ENCODE measurements at places on chromosomes 2 and 18.

- no peak for DNase-seq
Observed at GRCh38 chr18:48917579-48918517, 32.9 kb downstream of the SMAD7 start.

DNA sequence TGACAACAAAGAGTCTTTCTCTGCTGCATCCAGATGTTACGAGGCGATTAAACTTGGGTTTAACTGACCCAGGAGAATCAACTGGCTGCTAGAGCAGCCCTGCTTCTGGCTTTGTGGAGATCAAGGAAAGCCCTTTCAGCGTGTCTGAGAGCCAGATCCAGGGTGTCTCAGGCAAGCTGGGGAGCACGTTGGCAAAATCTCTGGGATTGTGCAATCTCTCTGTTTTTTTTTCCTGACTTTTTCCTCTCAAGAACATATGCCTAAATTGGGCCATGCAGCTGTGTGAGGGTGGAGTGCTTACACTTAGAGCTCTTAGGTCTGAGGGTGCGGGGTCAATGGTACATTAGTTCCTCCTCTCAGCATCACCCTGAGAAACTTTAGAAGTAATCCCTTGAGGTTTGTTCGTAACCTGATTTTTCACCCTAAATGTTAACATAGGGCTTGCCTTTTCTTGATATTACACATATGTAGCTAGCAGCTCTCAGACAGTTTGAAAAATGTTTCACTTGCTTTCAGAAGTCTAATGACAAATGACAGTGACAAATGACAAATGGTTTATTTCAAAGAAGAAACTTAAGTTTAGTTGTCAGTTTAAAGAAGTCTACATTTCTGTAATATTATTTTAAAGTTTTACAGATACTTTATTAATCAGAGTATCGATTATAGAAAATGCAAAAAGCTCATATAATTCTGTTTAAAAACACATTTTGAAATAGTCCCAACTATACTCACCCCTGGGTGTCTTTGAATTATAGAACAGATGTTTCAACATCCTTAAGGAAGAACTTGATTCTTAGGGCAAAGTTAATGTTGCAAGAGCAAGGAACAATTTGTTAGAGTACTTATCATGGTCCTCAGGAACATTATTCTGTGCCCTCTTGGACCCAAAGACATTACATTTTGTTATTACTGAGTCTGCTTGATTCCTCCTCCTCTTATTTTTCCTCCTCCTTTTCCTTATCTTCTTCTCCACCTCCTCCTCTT lies 38.4 kb upstream of the ZSWIM2 start:
- no peak for DNase-seq

DNA sequence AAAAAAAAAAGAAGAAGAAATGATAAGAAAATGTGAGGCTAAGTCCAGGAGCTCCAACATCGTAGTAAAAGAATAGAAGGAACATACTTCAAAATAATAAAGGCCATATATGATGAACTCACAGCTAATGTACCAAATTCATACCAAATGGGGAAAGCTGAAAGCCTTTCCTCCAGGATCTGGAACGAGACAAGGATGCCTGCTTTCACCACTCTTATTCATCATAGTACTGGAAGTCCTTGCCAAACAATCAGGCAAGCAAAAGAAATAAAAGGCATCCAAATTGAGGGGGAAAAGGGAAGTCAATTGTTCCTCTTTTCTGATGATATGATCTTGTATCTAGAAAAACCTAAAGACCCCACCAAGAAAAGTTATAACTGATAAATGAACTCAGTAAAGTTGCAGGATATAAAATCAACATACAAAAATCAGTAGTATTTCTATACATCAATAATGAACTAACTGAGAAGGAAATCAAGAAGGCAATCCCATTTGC lies 170.6 kb downstream of the METTL4 start:
- DNase-seq, result no peak

GRCh38 chr18:495017-495416 lies 5.5 kb downstream of the COLEC12 start:
- no peak for DNase-seq

GRCh38 chr2:65654496-65654895 lies 222.1 kb upstream of the SPRED2 start:
- DNase-seq, result no peak

DNA sequence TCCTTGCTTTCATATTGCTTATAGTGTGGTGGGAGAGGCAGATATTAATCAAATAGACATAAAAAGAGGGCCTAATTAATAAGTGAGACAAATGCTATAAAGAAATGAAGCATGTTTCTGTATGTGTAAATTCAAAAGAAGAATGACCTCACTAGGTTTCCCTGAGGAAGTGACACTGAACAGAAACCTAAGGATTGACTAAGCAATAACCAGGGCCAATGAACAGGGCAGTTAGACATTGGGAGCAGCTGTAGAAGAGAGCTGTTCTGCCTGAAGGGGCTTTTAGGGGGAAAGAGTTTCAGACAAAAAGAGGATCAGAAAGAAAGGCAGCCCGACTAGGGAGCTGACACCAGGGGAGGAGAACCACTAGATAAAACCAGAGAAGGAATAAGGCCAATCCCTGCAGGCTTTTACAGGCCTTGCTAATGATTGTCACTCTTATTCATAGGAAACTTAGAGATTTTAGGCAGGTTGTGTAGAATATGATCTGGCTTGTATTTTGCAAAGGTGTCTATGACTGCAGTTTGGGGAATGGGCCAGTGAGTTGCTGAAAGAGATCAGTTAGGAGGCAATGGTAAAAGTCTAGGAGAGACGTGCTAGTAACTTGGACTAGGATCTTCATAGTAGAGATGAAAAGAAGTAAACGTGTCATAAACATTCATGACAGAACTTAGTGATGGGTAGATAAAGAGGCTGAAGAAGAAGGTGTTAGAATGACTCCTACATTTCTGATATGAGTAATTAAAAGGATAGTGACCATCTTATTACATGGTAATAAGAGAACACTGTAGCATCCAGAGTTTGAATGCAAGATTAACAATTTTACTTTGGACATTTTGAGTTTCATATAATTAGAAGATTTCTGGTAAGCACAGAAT lies 26.8 kb upstream of the NABP1 start:
- DNase-seq, result no peak

DNA sequence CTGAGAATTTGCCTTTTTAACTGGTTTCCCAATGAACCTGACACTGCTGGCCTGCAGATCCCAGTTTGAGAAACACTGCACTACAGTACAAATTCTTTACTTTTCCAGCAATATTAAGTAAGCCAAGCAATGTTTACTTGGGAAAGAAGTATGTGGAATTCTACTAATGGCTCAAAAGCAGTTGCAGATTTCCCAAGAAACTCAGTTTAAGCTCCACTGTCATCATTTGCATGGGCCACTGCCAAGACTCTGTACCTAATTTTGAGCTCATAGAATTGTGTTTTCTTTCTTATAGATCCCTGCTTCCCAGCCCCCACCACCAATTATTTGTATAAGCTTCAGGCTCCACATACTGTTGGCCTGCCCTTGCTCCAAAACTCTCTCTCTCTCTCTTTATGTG lies 676.1 kb downstream of the RNF144A start:
- no peak for DNase-seq

GRCh38 chr18:13416848-13417247 lies 198.3 kb downstream of the LDLRAD4 start:
- DNase-seq, result no peak

DNA sequence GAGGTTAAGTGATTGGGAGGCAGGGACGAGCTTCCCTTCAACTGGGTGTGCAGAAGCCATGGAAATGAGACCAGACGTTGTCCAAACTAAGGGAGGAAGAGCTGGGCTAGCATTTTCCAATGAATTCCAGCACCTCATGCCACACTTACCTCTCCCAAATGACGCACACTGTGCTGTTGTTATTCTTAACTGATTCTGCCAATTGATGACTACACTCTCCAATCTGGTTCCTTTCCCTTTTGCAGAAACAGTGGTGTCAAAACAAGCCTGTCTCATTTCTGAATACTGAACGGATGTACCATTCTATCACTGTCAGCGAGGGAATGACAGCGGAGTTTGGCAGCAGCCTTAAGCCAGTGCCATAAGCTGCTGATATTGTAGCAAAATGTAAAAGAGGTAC lies 380.5 kb upstream of the HNRNPA3 start:
- no peak for DNase-seq

DNA sequence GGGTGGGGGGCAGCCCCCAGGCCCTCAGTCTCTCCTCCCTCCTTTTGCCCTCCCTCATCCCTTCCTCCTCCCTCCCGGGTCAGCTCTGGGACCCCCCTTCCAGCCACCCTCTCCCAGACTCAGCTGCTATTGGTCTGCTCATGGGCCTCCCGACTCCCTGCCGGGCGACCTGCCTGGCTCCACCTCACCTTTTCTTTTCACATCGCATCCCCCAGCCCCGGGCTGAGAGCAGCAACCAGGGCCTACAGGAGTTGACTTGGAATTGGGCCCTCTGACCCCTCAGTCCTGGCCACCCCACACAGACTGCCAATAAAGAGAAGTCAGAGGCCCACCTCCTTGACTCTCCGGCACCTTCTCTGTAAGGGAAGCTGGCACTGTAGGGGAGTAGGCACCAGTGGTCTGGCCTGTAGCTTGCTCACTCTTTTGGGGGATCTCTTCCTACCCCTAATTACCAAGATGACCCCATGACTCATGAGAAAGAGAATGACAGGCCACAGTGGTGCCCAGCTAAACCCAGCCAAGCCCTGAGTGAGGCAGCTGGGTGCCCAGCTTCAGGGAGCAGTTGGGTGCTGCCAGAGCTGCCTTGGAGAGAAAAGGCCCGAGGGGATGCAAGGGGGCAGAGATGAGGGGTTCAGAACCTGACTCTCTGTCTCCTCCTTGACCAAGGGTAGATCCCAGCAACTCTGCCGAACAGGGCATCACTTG lies 2.0 kb upstream of the ECEL1 start:
- no peak for DNase-seq

- DNase-seq, result no peak
Observed at GRCh38 chr2:226888971-226889370, 53.1 kb downstream of the RHBDD1 start.

GRCh38 chr18:49839012-49839411 lies 25.7 kb upstream of the ACAA2 start:
- no peak for DNase-seq

GRCh38 chr2:74845217-74845751 lies 11.4 kb downstream of the HK2 start:
- no peak for DNase-seq

DNA sequence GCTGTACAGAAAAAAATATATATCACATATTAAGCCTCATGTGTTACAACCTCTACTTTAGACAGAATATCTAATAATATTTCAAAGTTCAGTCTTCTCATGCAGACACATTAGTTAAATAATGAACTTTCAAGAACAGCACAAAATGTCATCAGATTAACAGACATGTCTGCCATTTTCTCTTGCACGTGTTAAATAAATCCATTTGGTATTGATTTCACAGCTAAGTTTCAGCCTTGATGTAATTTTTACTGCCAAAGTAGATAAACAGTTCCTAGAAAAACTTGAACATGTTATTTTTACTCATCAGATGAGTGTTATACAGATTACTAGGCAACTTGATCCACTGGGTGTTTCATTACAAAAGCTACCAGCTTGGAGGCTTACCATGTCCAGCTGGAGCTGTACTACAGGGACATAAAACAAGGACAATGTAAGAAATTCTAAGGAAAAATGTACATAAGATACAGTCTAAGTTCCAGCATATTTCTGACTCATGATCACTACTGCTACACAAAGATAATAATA lies 290.7 kb upstream of the DDX18 start:
- DNase-seq, result no peak

DNA sequence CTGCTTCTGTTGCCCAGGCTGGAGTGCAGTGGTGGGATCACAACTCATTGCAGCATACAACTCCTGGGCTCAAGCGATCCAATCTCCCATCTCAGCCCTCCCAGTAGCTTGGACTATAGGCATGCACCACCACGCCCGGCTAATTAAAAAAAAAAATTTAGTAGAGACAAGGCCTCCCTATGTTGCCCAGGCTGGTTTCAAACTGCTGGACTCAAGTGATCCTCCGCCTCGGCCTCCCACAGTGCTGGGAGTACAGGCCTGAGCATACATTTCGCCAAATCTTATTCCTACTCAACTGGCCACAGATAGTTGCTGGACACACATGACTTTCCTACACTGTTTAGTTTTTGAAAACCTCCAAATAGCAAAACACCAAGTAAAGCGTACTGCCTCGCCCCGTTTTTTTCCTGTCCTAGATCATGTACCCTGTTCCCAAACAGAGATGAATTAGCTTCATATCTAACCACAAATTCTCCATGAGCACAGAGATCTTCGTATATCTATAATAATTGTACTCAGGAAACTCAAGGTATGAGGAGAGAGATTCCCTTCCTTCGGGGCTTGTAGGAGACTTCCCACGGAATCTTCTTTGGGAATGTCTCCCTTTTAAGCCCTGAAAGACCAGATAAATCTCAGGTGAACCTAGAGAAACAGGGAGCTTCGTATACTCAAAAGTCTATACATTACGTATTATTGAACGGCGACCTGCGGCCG lies 598 bp upstream of the C2orf69 start:
- no peak for DNase-seq

- no peak for DNase-seq
Observed at GRCh38 chr2:48347712-48348111, 182.2 kb upstream of the STON1 start.

- DNase-seq, result no peak
Observed at GRCh38 chr2:137000811-137001210, 235.5 kb downstream of the THSD7B start.

DNA sequence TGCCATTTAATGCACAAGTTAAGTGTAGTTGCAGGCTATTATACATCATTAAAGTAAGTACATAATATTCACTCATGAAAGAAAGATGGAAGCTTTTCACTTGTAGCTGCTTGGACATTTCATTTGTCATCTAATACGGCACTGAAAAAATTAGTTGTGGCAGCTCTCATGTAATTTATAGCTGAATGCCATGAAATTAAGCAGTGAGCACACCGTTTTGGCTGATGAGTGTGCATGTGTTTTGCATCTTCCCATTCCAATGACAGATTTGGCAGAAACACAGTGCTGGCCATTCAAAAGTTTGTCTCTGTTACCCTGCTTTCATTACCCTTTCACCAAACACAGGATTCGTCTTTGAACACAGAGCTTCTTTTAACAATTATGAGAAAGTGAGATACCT lies 174.0 kb downstream of the PTGR3 start:
- DNase-seq, result no peak

DNA sequence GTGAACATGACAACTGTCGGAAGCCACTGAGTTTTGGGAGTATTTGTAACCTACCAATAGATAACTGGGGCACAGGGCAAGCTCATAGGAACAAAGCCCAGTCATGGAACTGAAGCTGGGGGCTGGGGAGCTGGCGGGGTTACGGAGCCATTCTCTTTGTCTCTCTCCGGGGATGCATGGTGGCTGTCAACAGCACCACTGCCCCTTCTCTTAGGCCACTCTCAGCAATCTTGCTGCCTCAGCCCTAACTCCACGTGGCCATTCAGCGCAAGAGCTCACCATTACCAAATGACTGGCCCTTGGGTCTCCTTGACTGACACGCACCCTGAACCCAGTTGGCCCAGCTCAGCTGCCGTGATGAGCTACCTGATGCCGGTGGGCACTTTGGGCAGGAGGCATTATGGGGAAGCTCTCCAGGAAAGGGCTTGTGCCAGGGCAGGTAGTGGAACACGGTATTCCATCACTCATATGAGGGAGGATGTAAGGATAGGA lies 33.6 kb upstream of the ODC1 start:
- DNase-seq, result no peak

GRCh38 chr18:55849391-55849790 lies 261.4 kb upstream of the TCF4 start:
- DNase-seq, result no peak
